A549 treated with RU486 at 1 μM for 4 hours (cell line): ENCODE measurements at places on chromosomes 5 and 9. TPM values are rescaled to one million over a fixed set of nuclear protein-coding genes. Genes with fewer than 3 reads are reported as not detected.

PPP1R2B gene
- 0.07 to 0.13 TPM in 2 of 5 replicates, not detected in the others for total RNA-seq

OLFM1 gene
- total RNA-seq, result 8.9 to 10.1 TPM (median 9.9 TPM) in 5 replicates

INSL4 gene
- 13.9 to 18.0 TPM (median 15.5 TPM) in 5 replicates for total RNA-seq

PCDHGA9 gene
- total RNA-seq, result 0.03 to 0.05 TPM (median 0.04 TPM) in 3 of 5 replicates, not detected in the others

MYMK gene
- total RNA-seq, result not detected in 5 replicates

FAM163B gene
- total RNA-seq, result not detected in 5 replicates

PTGES gene
- 108 to 136 TPM (median 113 TPM) in 5 replicates for total RNA-seq

DOLPP1 gene
- 17.7 to 19.0 TPM (median 18.9 TPM) in 5 replicates for total RNA-seq

FABP6 gene
- 0.87 to 1.6 TPM (median 1.5 TPM) in 5 replicates for total RNA-seq

PCDHB6 gene
- total RNA-seq, result 0.85 to 1.2 TPM (median 0.92 TPM) in 5 replicates

ISL1 gene
- total RNA-seq, result not detected in 5 replicates

LURAP1L gene
- total RNA-seq, result 12.2 to 17.4 TPM (median 16.9 TPM) in 5 replicates

SLC2A8 gene
- 8.9 to 16.2 TPM (median 14.7 TPM) in 5 replicates for total RNA-seq

PARP8 gene
- total RNA-seq, result 0.08 to 0.43 TPM (median 0.14 TPM) in 5 replicates

CTXN3 gene
- not detected in 5 replicates for total RNA-seq

HK3 gene
- total RNA-seq, result not detected in 5 replicates

BTNL3 gene
- not detected in 5 replicates for total RNA-seq

PALM2AKAP2 gene
- 0.22 to 0.51 TPM (median 0.46 TPM) in 5 replicates for total RNA-seq

C1QTNF3 gene
- total RNA-seq, result 0.12 to 0.59 TPM (median 0.17 TPM) in 4 of 5 replicates, not detected in the other

SLC27A6 gene
- total RNA-seq, result not detected in 5 replicates

ATP10B gene
- not detected in 5 replicates for total RNA-seq

LRRC14B gene
- total RNA-seq, result not detected in 5 replicates

ANKRD18B gene
- 3.2 to 10.0 TPM (median 9.0 TPM) in 5 replicates for total RNA-seq

CA9 gene
- 4.1 to 7.3 TPM (median 4.6 TPM) in 5 replicates for total RNA-seq
